GM12865 (cell line): ENCODE measurements at places on chromosomes 7 and 10.

GRCh38 chr7:82595176-82595575 lies 151.6 kb upstream of the CACNA2D1 start:
- DNase-seq, result no peak

DNA sequence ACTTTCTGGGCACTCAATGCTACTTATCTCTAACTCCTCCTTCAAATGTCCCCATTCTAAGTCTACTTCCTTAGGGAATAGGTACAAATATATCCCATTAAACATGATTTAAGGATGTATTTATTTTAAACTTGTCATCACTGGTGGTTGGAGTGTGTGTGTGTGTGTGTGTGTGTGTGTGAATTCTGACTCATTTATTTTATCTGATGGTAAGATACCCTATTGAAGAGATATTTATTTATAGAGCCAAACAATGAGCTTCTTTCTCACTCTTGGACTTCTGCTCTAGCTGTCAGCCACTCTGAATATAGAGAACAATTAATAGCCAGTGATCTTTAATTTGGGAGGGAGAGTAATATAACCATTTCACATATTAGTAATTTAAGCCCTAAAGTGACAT lies 17.8 kb upstream of the MAGI2 start:
- no peak for DNase-seq

- no peak for DNase-seq
These were observed 191.7 kb downstream of the ARL4A start for GRCh38 chr7:12879139-12879538.

DNA sequence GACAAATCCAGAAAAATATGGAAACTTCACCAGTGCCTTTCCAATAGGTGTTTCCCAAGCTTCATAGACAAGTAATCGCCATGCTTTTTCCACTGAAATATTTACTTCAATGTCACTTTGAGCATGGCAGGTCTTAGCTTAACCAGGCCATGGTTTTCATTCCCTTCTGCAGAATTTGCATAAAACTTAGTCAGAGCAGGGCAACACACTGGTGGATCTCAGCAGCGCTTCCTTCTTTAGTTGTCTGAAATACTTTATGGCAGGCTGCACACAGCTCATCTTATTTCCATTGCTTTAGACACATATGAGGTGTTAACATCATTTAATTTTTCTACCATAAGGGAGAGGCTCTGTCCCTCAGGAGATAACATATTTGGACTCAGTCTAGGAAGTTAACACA lies 102.9 kb upstream of the AHR start:
- peak; percentile 37 for DNase-seq

DNA sequence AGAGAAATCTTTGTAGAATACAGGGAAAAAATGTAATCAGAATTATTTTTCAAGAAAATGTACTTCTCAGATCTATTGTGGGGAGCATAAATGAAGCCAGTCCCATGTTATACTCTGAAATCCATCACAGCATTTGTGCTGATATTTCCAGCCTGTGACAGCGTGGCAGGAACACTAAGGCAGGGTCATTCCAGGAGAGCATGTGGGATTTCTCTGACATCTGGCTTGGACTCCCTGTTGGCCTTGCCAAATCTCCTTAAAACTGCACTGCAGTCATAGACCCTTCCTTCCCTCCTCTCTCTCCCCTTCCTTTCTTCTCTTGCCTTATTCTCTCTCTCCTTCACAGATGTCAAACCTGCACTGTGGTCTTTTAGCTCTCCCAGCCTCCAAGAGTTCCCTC lies 6.5 kb upstream of the TSPAN13 start:
- no peak for DNase-seq

- DNase-seq, result no peak
These were observed 1060.6 kb downstream of the LRMDA start for GRCh38 chr10:76492026-76492425.

- DNase-seq, result peak; percentile 48
These were observed at the start of gene HSPA12A for GRCh38 chr10:116742367-116743265. Gene HSPA12A (minus strand): TSS chr10:116742566. CDS start chr10:116742469, 97 bp downstream.

GRCh38 chr7:977326-978048 lies 2.1 kb upstream of the COX19 start:
- no peak for DNase-seq
